HFFc6 (cell line): ENCODE measurements at places on chromosomes 3 and 15. TPM values are rescaled to one million over a fixed set of nuclear protein-coding genes. Genes with fewer than 3 reads are reported as not detected.
A peak's percentile ranks its signal among the peaks of the same experiment; 100 is the strongest.

C3orf22 gene
- total RNA-seq = not detected in 3 replicates

WDR93 gene
- total RNA-seq = 0.12 TPM in 1 of 3 replicates, not detected in the others

FBN1 gene
- 646 to 759 TPM (median 754 TPM) in 3 replicates for total RNA-seq

GRCh38 chr15:30990446-30991254 lies 778 bp downstream of the MTMR10 start:
- peaks cover 27% of the 10 kb centered on the region for H3K36me3 ChIP-seq
- H3K27me3 ChIP-seq = no peaks in the 10 kb centered on the region; the same call in 1 of the 2 replicates
- peak overlapping the region; percentile 93 for H3K27ac ChIP-seq
- DNase-seq = no peak

- H3K4me1 ChIP-seq = peaks cover 73% of the 10 kb centered on the region
- peaks cover 2% of the 10 kb centered on the region for H3K27me3 ChIP-seq
- peak overlapping the region; percentile 59 for H3K27ac ChIP-seq
- H3K36me3 ChIP-seq = no peaks in the 10 kb centered on the region
- DNase-seq = no peak
- no peak overlapping the region for H3K4me3 ChIP-seq
Measured at GRCh38 chr3:139118835-139119234, 74.1 kb upstream of the PRR23C start.

DNA sequence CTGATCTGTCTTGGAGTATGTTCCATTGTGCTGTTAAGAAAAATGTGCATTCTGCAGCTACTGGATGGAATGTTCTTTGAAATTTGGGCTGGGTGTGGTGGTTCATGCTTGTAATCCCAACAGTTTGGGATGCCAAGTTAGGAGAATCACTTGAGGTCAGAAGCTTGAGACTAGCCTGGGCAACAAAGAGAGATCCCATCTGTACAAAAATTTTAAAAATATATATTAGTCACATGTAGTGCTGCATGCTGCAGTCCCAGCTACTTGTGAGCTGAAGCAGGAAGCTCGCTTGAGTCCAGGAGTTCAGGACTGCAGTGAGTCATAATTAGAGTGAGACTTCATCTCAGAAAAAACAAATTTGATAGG lies 62.8 kb upstream of the PLSCR4 start:
- H3K36me3 ChIP-seq = peaks cover 33% of the 10 kb centered on the region
- no peaks in the 10 kb centered on the region for H3K27me3 ChIP-seq
- peaks cover 59% of the 10 kb centered on the region for H3K4me1 ChIP-seq
- H3K27ac ChIP-seq = peak overlapping the region; percentile 85
- peak; percentile 83 for DNase-seq

GRCh38 chr3:110265302-110265701 lies 806.3 kb upstream of the NECTIN3 start:
- H3K36me3 ChIP-seq = no peaks in the 10 kb centered on the region
- no peak overlapping the region for H3K4me3 ChIP-seq
- no peak for DNase-seq
- no peaks in the 10 kb centered on the region for H3K27me3 ChIP-seq
- H3K4me1 ChIP-seq = no peaks in the 10 kb centered on the region

- H3K4me1 ChIP-seq = peaks cover 57% of the 10 kb centered on the region
- H3K36me3 ChIP-seq = no peaks in the 10 kb centered on the region
- H3K4me3 ChIP-seq = peak overlapping the region; percentile 70
- H3K27ac ChIP-seq = peak overlapping the region; percentile 86
Measured at GRCh38 chr3:149506540-149506939, 32.0 kb downstream of the TM4SF4 start.

DNA sequence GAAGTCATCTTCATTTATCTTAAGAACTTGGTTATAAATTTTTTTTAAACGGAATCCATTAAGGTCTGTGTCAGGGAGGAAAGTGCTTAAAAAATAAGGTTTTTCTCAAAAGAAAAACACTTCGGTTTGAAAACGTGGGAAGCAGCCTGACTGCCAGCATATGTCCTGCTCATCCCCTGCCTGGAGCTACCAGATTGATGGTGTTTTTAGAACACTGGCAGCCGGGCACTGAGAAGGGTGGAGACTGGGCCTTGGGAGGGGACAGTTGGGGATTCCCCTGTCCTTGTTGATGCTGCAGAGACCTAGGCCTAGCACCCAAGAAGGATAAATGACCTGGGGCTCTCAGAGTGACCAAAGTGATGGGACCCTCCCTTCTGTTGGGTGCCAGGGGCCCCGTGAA lies 296.9 kb downstream of the EPHB1 start:
- DNase-seq = no peak
- no peaks in the 10 kb centered on the region for H3K4me1 ChIP-seq
- no peaks in the 10 kb centered on the region for H3K36me3 ChIP-seq
- no peaks in the 10 kb centered on the region; the same call in 1 of the 2 replicates for H3K27me3 ChIP-seq
- no peak overlapping the region for H3K4me3 ChIP-seq

DNA sequence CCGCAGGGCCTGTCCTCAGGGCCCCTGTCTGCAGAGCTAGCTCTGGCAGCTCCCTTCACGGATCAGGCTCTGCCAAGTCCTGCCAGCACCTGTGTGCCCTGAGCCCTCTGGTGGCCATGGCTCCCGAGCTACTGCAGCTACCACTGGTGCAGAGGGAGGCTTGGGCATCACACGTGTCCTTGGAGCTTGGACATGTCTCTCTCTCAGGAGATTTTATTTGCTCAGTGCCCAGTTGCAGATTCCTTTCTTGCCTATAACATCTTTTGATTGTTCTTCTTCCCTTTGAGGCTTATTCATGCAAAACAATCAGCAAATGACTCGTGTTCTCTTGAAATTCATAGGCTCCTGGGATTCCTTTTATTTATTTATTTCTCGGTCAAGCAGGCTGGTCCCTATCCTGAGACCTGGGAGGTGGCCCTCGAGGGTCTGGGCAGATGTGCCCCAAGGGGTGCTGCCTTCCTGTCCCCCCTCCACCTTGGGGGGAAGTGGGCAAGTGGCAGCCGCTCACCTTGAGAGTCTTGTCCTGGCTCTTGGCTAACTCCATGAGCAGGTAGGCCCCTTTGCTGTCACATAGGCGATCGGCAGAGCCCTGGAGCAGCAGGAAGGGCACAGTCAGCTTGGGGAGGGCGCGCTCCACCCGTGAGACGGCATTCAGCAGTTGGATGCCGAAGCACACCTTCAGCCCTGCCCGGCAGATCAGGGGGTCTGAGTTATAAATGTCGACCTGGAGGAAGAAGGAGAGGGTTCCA lies 21.9 kb downstream of the ABTB1 start:
- peaks cover 15% of the 10 kb centered on the region; the same call in 1 of the 2 replicates for H3K36me3 ChIP-seq
- H3K4me1 ChIP-seq = peaks cover 54% of the 10 kb centered on the region
- H3K4me3 ChIP-seq = no peak overlapping the region
- H3K27ac ChIP-seq = no peak overlapping the region
- peak; percentile 13 for DNase-seq

BFSP2 gene
- not detected in 2 replicates for total RNA-seq

DNA sequence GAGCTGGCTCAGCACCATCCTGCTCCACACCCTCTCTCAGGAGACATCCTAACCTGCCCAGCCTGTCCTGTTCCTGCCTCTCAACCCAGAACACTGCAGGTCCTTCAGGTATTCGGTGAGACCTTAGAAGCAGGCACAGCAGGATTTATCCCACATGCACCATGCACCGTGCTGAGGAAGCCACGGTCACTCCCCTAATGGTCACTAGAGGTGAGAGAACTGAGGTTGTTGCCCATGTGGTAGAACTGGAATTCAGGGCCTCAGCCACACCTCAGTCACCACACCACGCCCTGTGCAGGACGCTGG lies 36.9 kb downstream of the APBA2 start:
- H3K36me3 ChIP-seq = no peaks in the 10 kb centered on the region
- H3K27me3 ChIP-seq = no peaks in the 10 kb centered on the region; the same call in 1 of the 2 replicates
- no peak overlapping the region for H3K4me3 ChIP-seq
- H3K27ac ChIP-seq = no peak overlapping the region
- no peak for DNase-seq

GMPS gene
- 58.9 to 90.2 TPM (median 76.1 TPM) in 3 replicates for total RNA-seq

DNA sequence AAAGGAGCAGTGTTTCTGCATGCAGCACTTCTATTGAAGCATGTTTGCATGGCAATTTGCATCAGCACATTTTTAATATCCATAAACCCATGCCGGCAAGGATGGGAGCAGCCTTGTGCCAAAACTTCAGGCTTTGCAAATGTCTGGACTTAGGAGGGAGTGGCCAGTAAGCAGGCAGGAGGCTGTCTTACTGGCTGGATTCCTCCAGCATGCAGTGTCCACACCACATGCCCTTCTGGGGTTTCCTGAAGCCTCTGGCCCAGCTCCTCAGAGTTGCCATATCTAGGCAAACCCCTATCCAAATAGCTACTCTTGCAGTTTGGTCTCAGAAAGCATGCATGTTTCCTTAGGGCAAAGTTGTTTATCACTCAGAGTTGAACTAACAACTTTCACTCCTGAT lies 139.1 kb upstream of the MRPS22 start:
- peak; percentile 26 for DNase-seq
- peaks cover 5% of the 10 kb centered on the region; the same call in 1 of the 2 replicates for H3K27me3 ChIP-seq
- peaks cover 6% of the 10 kb centered on the region; the same call in 1 of the 2 replicates for H3K4me1 ChIP-seq
- H3K36me3 ChIP-seq = no peaks in the 10 kb centered on the region

DNA sequence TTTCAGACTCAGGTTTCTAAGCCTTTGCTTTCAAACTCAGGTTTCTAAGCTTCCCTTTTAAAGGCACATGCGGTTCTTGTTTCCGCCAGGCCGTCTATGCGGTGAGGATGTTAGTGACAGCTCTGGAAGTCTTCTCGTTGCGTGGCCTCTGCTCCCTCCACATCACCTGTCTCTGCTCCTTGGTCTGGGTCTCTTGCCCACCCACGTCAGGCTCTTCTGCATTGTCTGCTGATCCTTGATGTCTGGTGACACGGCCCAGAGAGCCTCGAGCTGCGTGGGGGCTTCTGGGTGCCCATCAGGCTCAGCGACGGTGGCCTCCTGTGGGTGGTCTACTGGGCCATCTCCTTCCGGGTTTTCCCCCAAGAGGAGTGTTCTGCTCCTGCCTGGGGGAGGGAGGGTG lies 30.5 kb downstream of the KLF13 start:
- H3K36me3 ChIP-seq = 0 out of 2 replicates have a peak, but pooled peaks cover 4% of the 10 kb centered on the region
- no peak for DNase-seq
- peak overlapping the region; percentile 59 for H3K27ac ChIP-seq
- peak overlapping the region; percentile 45 for H3K4me3 ChIP-seq
- H3K27me3 ChIP-seq = peaks cover 2% of the 10 kb centered on the region; the same call in 1 of the 2 replicates

- peak; percentile 25 for DNase-seq
- peaks cover 63% of the 10 kb centered on the region for H3K4me1 ChIP-seq
- peak overlapping the region; percentile 87 for H3K4me3 ChIP-seq
- H3K27me3 ChIP-seq = peaks cover 4% of the 10 kb centered on the region; the same call in 1 of the 2 replicates
- H3K36me3 ChIP-seq = no peaks in the 10 kb centered on the region; the same call in 1 of the 2 replicates
- peak overlapping the region; percentile 82 for H3K27ac ChIP-seq
Measured at GRCh38 chr3:52892625-52893311, 4.6 kb downstream of the STIMATE start.

DNA sequence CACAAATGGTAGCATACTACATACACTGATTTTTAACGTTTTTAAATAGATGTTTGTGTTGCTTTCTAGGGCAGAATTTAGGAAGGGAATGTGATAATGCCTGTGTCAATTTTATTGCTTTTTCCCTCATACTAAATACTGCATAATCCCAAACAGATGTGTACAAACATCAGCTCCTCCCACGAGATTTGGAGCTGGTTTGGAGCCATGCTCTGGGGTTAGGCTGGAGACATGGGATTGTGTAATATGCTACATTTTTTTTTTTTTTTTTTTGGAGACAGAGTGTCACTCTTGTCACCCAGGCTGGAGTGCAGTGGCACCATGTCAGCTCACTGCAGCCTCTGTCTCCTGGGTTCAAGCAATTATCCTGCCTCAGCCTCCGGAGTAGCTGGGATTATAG lies 80.1 kb downstream of the EBLN2 start:
- 0 out of 2 replicates have a peak, but pooled peaks cover 5% of the 10 kb centered on the region for H3K4me1 ChIP-seq
- no peak overlapping the region for H3K27ac ChIP-seq
- H3K4me3 ChIP-seq = no peak overlapping the region
- no peak for DNase-seq

- H3K36me3 ChIP-seq = 0 out of 2 replicates have a peak, but pooled peaks cover 6% of the 10 kb centered on the region
Measured at GRCh38 chr3:121545049-121545573, 677 bp downstream of the POLQ start.
